ENCODE measurements at places on chromosomes 11 and 22.
A peak's percentile ranks its signal among the peaks of the same experiment; 100 is the strongest.

DNA sequence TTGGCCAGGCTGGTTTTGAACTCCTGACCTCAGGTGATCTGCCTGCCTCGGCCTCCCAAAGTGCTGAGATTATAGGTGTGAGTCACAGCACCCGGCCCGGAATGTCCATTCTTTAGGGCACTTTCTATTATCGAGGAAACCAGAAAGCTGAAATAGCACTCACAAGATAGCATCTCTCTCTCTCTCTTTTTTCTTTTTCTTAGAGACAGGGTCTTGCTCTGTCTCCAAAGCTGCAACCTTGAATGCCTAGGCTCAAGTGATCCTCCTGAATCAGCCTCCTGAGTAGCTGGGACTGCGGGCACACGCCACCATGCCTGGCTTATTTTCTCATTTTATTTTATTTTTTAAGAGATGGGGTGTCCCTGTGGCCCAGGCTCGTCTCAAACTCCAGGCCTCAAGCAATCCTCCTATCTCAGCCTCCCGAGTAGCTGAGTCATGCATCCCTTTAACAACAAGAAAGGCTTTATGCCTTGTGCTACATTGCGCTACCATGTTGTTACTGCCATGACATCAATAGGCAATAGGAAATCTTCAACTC is 7.2 kb upstream of the EED start:
- DNase-seq = no peak

- peak; percentile 23 for DNase-seq
These were observed 1.9 kb upstream of the PEX26 start for GRCh38 chr22:18075720-18076497.

GRCh38 chr22:45743687-45744086 is 72.1 kb downstream of the ATXN10 start:
- no peak for DNase-seq

GRCh38 chr11:125342281-125342930 is 153.7 kb downstream of the FEZ1 start:
- DNase-seq = no peak

GRCh38 chr11:2912498-2912897 is 16.7 kb downstream of the PHLDA2 start:
- no peak for DNase-seq

DNA sequence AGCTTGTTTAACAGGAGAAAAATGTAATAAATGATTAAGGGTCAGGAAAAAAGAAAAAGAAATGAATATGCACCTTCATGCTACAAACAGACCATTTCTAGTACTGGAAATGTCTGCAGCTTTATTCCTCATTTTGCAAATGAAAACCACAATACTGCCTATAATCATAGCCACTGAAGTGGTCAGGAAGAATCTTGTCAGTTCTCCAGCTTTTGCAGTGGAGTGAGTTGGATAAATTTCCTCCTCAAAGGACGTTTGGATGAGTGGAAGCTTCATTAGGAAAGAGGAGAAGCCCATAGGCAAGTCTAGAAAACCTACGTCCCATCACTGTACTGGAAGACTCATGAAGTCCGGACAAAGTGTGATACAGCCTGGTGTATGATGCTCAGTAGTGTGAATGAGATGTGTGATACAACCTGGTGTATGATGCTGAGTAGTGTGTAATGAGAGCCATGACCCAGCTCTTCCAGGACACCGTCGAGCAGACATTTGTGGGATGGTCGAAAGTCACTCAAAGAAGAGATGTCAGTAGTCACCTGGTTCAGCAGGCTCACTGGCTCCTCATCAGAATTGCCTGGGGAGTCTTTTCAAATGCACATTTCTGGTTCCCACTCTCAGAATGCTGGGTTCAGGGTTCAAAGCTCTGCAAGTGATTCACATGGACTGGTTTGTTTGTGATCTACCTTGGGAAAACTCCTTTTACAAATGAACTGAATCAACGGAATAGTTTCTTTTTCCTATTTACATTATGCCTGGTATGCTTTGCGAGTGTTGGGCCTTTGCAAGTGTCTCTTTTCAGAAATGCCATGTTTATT is 101.3 kb downstream of the PDHX start:
- no peak for DNase-seq

DNA sequence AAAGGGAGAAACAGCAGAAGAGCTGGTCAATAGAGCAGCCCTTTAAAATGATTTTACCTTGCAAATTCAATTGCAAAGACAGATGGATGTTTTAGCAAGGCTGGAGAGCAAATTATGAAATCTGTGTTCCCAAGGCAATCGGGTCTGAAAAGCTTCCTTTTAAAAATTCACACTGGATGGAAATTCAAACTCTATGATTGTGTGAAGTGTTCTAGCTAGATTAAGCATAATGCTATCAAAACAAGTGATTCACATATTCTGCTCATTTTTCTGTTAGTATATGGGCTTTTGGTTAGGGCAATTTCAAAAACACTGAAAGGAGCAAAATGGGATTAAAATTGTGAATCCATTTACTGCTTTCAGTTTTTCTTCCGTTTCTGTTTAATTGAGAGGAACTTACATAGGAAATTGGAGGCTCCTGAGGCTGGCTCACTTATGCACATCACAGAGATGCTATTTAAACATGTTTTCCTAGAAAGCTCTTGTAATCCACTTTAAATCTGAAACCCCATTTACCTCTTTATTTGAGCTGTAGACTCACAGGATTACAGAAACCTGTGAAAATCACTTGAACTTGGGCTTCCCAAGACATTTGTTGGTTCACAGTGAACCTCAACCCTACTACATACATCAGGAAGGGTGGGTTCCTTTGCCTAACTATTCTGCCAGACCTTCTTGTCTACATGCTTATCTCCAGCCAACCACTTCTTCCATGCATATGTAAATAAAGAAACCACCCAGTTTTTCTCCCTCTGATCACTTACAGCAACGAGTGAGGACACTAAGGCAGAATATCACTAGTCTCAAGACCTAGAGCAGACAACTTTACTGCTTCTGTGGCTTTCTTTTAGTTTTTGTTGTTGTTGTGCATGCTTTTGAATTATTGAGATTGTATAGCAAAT is 201.9 kb upstream of the PITPNB start:
- no peak for DNase-seq

DNA sequence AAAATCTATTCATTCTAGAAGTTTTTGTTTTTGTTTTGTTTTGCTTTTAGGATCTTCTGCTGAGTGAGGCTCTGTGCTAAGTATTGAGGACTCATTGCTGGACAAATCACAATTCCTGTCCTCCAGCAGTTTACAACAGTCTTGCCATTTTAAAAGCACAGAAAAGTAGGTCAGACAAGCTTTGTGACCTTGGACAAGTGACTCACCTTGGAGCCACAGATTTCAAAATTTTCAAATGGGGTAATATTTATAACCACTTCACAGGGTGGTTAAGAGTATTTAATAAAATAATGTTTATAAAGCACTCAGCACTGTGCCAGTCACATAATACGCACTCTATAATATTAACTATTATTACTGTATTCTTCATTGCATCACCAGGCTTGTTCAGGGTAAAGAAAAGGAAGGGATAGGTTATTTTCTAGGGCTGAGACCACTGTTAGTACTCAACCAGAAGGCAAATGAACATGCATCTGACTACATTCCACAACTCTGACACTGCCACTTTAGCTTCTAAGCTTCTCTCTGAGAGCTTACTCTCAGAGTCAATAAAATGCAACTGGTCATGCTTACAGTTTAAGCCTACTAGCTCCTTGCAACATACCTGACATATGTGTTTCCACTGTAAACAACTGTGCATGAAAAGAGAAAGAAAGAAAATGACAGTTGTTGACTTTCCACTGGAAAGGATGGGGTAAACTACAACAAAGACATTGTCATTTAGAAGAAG is 63.2 kb upstream of the FIBIN start:
- no peak for DNase-seq

DNA sequence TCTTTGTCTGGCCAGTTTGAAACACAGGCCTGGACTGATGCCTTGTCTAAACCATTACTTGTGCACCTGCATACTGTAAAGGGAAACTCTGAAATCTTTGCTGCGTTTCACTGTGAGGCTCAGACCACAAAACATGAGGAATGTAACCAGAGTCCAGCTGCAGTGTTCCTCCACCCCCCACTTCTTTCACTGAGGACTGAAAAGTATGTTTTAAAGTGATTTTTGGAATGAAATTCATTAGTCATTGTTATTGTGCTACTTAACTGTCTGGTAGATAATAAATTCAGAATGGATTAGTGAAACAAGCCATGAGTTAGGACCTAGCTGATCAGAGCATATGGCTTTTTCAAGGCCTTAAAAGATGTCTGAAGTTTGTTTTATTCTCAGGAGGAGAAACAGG is 181.2 kb downstream of the WNT11 start:
- no peak for DNase-seq

DNA sequence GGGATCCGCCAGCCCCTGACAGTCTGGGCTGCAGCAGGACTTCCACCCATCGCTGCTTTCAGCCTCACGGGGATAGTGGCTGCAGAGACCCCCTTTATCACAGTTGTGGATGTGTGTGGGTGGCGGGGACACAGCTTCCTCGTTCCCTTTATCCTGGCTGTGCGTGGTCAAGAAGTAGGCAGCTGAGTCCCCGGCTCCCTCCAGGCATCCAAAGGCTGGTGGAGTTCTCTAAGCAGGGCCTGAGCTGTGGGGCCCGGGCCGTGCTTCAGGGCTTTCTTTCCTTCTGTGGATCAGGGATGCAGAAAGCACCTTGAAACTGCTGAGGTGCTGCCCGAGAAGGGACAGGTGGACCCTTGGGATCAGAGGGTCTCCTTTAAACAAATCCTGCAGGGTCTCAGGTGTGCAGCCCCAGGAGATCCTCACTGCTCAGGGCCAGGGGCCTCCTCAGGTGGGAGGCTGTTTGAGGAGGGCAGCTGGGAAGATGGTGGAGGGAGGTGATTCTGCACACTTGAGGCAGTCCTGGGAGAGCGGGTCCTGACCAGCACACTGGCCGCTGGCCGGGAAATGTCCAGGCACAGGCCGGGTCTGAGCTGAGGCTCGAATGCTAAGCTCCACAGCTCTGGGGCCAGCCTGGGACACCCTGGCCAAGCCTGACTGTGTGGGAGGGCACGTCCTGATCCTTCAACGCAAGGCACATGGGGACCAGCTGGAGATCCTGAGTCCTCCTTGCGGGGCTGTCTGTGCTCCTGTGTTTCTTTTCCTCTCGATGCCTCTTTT is 1024.3 kb downstream of the BRD1 start:
- no peak for DNase-seq

DNA sequence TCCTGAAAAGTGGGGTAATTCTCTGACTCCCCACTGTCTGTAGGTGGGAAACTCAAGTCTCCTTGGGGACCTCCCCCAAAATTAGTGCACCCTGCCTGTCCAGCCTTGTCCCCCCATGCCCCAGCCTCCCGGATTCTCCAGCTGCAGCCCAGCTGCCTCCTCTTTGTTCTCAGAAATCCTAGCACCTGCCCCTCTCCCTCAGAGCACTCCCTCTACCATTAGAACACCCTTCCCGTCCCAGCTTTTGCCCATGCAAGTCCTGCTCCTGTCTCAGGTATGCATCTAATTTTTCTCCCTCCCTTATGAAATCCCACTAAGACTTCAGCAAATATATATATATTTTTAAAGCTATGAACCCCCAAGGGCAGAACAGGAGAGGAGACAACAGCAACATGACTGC is 37.3 kb downstream of the LRFN4 start:
- DNase-seq = no peak

- no peak for DNase-seq
These were observed 4.4 kb downstream of the NCAM1 start for GRCh38 chr11:112965656-112966055.

DNA sequence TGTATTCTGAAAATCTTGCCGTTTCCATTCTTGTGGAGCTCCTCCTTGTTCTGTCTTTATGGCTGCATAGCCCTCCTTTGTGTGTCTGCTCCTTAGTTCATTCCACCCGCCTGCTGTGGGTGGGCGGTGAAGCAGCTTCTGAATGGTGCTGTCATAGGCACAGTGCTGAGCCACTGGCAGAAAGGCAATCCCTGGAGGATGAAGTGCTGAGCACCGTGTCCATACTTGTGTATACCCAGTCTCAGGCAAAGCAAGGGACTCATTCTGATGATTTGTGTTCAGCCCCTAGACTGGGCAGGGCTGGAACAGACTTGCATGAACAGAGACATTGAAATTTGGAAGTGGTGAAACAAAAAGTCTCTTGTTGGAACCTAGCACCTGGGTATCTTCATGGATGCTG is 134.9 kb downstream of the MYO18B start:
- no peak for DNase-seq

GRCh38 chr11:64049509-64049908 is 13.8 kb downstream of the FLRT1 start:
- no peak for DNase-seq

DNA sequence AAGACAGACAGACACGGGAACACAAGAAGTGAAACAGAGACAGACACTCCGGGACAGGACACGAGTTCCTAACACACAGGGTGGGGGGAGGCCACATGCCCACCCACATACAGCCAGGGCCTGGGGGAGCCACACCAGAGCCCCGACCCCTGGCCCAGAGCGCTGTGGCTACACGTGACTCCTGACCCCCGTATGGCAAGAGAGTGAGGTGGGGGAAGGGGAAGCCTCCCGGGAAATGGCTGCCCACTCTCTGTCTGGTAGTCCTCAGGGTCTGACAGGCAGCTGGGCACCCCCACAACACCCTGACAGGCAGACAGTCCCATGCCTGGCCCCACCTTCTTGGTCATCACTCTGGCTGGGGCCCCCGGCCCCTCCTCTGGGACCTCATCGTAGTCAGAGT is 38.6 kb upstream of the PDE2A start:
- DNase-seq = no peak

DNA sequence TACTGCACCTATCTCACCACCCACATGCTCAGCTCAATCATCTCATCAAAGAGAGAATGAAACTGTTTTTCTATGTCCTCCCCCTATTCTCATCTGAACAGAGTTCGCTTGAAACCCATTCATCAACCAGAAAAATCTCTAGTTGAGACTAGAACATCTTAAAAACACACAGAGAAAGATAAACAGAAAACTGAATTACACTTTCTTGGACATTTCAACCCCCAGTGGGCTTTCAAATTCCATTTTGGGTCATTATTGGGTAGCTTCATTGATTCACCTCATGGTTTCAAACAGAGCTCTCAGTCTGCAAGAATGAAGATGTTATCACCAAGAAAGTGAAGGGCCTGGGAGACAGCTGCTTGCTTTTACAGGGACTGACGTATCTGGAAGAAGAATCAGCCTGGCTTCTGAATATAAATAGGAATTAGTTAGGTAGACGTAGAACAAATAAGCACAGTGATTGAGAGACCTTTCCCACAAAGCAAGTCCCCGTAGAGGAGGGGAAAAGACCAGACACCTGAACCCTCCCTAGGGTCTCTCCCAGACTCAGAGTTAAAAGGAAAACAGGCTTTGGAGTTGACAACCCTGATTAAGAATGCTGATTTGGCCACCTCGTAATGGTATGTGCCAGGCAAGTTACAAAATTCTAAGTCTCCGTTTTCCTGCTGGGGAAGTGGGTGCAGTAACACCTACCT is 155.7 kb downstream of the BBOX1 start:
- DNase-seq = no peak
